Lower lobe of right lung (tissue), 2 donors: ENCODE measurements at places on chromosomes 7 and 10.

DNA sequence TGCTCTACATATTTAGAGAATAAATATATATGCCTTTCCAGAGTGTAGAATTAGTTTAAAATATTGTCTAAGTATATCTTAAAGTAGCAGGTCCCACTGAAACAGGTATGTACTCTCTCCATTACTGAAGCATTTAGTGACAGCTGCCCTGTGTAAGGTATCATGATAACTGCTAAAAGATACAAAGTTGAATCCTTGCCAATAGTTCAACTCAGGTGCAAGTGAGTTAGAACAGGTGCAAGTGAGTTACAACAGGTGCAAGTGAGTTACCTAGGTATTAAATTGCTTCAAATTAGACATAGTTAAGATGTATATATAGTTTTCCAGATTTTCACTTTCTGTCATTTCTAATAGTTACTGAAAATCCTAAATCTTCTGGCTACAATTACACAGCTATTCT lies 119.1 kb downstream of the CNOT4 start:
- no peak overlapping the region for H3K4me3 ChIP-seq
- H3K4me1 ChIP-seq: no peaks in the 10 kb centered on the region
- DNase-seq: no peak
- peaks cover 37% of the 10 kb centered on the region for H3K36me3 ChIP-seq

GRCh38 chr10:70346155-70346554 lies 36.3 kb downstream of the LRRC20 start:
- no peak for DNase-seq
- no peak overlapping the region for H3K27ac ChIP-seq
- H3K36me3 ChIP-seq: no peaks in the 10 kb centered on the region
- H3K4me3 ChIP-seq: no peak overlapping the region
- no peaks in the 10 kb centered on the region for H3K4me1 ChIP-seq

GRCh38 chr10:75334720-75335119 lies 66.8 kb downstream of the ZNF503 start:
- no peak overlapping the region for H3K27ac ChIP-seq
- H3K27me3 ChIP-seq: no peaks in the 10 kb centered on the region
- no peak overlapping the region for H3K4me3 ChIP-seq
- no peaks in the 10 kb centered on the region for H3K4me1 ChIP-seq
- H3K36me3 ChIP-seq: no peaks in the 10 kb centered on the region

DNA sequence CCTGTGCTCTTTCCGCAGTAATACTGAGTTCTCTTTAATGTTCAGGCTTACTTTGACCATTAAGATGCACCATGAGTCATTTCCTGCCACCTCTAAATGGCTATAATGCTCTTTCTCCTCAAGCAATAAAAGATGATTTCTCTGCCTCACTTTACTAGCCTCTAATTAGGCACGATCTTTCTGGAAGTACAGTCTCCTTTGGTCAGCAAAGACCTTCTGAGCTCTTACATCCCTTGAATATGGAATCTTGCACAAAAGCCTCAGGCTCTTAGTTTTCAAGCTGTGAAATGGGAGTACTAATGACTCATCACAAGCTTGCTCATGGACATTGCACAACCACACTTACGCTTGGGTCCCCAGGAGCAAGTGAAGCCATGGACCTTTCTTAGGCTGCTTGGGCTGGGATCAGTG lies 85.9 kb downstream of the FRMD4A start:
- no peaks in the 10 kb centered on the region for H3K36me3 ChIP-seq
- H3K4me3 ChIP-seq: no peak overlapping the region
- peaks cover 6% of the 10 kb centered on the region for H3K27me3 ChIP-seq
- no peak for DNase-seq
- H3K4me1 ChIP-seq: no peaks in the 10 kb centered on the region
- no peak overlapping the region for H3K27ac ChIP-seq

- H3K4me3 ChIP-seq: no peak overlapping the region
- H3K4me1 ChIP-seq: no peaks in the 10 kb centered on the region
- DNase-seq: no peak
- H3K27ac ChIP-seq: no peak overlapping the region
- no peaks in the 10 kb centered on the region for H3K27me3 ChIP-seq
Observed at GRCh38 chr7:14639329-14639728, 263.2 kb downstream of the DGKB start.
